Stimulated activated CD8-positive, alpha-beta memory T cell treated with anti-CD3 and anti-CD28 coated beads, Interleukin-7, amount 100 ng/mL, for 4 hours (primary cell): ENCODE measurements at places on chromosomes 16 and 17.

DNA sequence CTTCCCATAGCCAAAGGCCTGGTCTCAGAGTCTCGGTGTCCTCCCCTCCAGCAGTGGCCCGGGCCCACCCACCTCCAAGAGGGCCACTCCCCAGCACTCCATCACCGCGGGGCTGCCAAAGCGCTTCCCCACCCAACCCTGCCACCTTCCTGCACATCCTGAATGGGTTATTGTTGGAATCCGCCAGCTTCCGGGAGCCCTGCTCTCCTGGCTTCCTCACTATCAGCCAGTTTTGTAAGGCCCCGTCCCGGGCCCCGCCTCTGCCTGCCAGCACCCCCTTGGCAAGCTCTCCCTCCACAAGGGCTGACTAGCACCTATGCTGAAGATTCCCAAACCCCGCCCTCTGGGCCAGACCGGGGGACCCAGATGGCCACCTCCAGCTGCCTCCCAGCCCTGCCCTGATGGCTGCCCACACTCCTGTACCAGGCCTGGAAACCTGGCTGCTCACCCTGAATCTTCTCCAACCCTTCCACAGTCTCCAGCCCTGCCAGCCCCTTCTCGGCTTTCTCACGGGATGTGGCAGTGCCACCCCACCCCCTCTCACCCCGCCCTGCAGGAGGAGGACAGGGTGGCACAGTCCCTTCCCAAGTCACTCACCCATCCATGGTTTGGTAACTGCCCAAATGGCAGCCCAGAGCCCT, 14.4 kb downstream of the MYBBP1A start:
- DNase-seq, result no peak

DNA sequence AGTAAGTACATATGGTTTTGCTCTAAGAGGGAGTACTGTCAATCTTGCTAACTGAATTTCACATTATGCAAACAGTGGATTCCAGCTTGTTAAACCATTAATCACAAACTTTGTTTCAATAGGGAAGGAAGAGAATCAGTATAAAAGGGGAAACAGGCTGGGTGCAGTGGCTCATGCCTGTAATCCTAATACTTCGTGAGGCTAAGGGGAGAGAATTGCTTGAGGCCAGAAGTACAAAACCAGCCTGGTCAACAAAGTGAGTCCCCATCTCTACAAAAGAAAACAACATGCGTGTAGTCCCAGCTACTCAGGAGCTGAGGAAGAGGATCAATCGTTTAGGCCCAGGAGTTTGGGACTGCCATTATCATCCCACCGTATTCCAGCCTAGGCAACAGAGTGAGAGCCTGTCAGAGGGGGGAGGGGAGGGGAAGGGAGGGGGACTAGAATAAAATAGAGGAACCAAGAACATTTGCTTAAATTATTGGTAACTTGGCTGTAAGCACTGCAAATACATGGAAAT, 65.7 kb downstream of the FBXL20 start:
- no peak for DNase-seq

GRCh38 chr16:54862529-54862928, 68.1 kb upstream of the IRX5 start:
- DNase-seq, result no peak

DNA sequence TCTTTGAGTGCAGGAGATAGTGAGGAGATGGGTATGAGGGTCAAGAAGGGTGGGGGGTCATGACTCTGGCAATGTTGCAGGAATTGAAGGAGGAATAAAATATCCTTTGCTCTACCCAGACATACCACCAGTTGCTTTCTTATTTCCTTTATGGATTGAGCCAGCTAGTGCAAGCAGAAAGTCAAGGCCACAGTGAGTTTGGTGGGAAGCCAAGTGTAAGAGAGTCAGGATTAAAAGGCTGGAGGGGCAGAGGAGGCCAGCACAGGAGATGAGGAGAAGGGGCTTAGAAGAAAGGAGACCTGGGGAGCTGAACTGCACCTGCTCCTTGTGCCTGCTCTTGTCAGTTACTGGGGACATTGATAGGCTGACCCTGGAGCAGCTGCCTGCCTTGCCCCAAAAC, 16.1 kb downstream of the PIRT start:
- DNase-seq, result no peak

GRCh38 chr16:24969071-24969470, 46.1 kb downstream of the ARHGAP17 start:
- DNase-seq, result no peak

- DNase-seq, result no peak
These were observed 58.3 kb downstream of the WIPI1 start for GRCh38 chr17:68398691-68399637.

DNA sequence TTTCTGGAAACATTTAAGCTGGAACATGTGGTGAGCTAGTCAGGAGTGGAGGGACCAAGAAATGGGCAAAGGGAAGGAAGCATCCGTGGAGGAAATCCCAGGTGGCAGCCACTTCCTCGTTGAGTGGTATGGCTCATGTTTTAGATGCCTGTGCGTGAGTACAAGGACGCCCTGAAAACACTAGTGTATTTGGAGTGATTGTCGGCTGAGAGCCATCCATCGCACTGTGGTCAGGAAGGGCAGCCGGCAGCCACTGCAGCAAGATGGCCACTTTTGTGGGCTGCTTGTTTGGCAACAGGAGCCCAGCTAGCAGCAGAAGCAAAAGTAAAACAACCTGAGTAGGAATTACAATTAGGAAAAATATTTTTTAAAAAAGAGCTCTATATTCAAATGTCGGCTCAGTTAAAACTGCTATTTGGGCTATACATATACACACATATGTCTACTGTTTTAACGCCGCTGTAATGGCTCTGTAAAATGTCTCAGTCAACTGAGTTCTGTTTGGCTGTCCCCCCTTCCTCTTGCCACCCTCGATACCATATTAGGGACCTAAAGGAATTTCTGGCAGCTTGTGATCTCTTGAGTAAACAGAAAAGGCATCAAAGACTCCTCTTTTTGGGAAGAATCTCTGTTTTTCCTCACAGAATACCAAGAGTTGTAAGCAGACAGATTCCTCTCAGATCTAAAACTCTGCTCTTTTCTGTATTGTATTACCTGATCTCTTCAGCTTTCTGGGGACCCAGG, 39.2 kb downstream of the BRD7 start:
- DNase-seq, result no peak

GRCh38 chr17:77393274-77393600, 252.5 kb downstream of the SEC14L1 start:
- DNase-seq, result no peak

- DNase-seq, result no peak
These were observed 870 bp upstream of the ITGA3 start for GRCh38 chr17:50055055-50055425.

- DNase-seq, result no peak
These were observed 250.1 kb downstream of the SEC14L1 start for GRCh38 chr17:77390870-77391269.

DNA sequence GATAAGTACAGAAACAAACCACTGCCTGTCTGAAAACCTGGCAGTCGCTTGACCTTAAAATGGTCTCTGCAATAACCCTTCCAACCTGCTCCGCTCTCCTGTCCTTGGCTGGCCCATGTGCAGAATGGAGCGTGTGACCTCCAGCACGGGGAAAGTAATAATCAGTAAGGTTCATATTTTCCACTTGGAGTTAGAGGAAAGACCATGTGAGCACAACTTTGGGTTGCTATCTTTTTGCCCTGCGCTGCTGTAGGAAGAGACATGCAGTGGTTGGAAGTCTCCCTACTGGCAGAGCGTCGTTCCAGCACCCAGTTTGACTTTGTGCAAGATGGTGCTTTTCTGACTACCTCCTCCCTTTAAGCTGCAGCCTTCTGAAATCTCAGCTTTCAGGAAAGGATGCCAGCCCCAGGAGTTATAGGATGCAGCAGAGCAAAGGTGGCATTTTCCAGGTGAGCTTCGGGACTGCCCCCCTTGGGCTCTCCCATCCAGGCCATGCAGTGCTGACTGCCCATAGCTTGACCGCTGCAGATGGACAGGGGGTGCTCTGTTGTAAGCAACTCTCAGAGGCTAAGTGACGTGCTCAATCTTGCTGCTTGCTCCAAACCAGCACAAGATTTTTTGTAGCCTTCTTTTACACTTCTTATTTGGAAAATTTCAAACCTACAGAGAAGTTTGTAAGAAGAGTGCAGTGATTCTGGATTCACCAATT, 110.7 kb upstream of the NOL11 start:
- no peak for DNase-seq

DNA sequence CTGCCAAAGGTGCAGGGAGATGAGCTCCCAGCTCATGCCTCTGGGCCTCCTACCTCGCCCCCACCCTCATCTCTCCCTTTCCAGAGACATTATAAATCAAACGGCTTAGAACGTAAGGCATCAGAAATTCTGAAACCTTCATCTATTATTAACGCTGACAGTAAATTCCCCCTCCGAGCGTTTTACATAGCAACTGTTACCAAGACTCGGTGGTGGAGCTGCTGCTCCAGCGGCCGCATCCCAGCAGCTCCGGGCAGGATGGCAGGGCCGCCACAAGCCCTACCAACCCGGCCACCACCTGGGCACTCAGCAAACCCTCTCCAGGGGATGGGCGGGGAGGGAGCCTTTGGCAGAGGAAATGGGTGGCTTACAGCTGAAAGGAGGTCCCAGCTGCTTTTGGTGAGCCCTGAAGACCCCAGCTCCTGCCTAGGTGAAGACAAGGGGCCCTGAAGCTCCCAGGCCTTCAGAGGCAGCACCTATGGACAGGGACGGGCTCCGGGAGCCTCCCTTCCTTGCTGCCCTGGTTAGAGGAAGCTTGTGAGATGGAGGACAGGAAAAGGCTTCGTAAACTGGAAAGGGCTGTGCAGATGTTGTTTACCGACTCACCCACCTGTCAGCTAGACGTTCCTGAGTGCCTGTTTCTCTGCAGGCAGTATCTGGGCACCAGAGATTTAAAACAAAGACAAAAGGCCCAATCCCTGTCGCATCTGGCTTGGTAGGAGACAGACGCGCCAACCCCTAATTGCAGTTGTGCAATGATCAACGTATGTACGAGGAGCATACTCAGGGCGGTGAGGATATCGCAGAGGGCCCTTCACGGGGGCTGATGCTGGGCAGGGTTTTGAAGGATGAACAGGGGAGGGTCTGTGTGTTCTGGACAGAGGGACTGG, 76.9 kb downstream of the RAI1 start:
- no peak for DNase-seq

- DNase-seq, result no peak
These were observed 104.6 kb upstream of the ZFHX3 start for GRCh38 chr16:73152386-73153125.

DNA sequence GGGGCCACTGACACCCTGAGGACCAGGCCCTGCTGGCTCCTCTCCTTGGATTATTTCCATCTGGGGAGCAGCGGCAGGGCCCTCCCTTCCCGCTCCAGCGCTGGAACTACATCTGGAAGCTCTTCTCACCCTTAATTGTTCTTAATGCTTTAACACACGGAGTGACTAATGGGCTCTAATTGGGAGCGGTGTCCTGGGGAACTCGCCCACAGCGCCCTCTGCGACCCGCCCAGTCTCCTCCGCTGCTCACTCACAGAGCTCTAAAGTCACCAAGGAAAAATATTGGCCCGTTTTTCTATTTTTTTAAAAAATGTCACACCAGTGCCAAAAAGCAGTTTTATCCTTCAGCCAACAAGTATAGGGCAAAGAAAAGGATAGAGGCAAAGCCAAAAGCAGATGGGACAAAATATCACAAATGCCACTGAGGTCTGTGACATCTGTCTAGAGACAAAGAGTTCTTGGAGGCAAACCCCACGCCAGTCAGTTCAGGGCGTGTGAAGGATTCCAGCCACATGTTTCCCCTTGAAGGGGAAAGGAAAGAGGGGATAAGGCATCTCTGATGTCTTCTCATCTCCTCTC, 134.7 kb downstream of the RBFOX3 start:
- DNase-seq, result no peak

GRCh38 chr17:33240362-33240761, 52.7 kb downstream of the ASIC2 start:
- no peak for DNase-seq

DNA sequence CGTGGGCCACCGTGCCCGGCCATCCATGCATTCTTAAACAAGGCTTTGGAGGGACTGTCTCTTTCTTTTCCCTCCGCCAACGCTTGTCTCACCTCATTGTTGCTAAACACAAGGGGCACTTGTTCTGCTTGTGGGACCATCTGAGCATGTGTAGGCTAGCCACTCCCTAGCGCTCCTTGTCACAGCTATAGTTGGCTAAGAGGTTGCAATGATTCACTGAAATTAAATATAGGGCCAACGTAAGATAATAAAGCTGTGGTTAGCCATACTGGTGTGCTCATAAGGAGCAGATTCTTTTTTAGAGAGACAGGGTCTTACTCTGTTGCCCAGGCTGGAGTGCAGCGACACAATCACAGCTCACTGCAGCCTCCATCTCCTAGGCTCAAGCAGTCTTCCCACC, 41.2 kb downstream of the KIAA0513 start:
- DNase-seq, result no peak

GRCh38 chr17:17351901-17352781, 49.0 kb downstream of the NT5M start:
- DNase-seq, result no peak

DNA sequence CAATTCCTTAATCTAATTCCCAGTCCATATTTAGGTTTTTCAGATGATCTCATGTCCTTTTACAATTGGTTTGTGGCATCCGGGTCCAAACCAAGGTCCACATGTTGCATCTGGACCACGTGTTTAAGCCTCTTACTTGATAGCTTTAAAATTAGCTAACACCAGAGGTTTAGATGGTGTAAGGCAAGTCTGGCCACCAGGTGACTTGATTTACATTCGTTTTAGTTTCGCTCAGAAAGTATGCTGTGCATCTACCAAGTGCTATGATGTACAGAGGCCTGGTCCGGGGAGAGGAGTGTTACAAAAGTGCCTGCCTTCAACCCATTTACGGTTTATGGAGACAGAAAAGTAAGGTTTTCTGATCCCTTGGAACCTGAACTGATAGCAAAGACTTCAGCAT, 878 bp upstream of the DNAJA2 start:
- DNase-seq, result no peak

- no peak for DNase-seq
These were observed 3.0 kb downstream of the KRT27 start for GRCh38 chr17:40779181-40779909.

DNA sequence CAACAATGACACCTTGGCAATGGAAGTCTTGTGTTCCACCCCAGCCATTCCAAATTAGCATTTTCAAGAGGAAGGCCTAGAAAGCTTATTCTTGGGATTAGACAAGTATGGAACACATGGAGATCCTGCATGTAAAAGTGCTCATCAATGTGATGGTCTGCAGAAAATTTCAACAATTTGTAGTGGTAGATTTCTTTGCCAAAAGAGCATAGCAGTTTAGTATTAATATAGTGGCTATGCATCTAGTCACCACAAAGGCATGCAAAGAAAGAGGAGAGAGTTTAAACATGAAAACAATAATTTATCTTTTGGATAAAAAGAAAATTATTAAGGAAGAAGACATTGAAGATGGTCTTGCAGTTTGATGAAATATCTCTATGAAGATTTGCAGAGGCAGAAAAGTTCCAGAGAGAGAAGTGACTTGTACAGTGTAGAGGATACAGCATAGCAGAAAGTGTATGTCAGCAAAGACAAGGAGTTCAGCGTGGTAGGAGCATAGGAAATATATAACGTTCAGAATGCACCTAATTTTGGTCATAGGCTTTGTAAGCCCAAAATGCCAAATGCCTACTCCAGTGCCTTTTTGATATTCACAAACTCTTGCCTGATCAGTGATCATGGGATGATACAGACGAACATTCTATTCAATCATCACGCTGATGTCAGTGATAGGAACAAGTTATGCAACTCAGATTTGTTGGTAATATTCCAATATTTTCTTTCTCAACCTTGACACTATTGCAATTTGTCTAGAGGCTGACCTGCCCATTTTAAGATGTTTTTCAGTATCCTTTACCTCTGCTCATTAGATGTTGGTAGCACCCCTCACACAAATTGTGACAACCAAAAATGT, 727.9 kb upstream of the SOX9 start:
- no peak for DNase-seq
